Spleen (tissue), 13 donors: ENCODE measurements at places on chromosomes 2 and 18. TPM values are rescaled to one million over a fixed set of nuclear protein-coding genes. Genes with fewer than 3 reads are reported as not detected.
A peak's percentile ranks its signal among the peaks of the same experiment; 100 is the strongest.

DNA sequence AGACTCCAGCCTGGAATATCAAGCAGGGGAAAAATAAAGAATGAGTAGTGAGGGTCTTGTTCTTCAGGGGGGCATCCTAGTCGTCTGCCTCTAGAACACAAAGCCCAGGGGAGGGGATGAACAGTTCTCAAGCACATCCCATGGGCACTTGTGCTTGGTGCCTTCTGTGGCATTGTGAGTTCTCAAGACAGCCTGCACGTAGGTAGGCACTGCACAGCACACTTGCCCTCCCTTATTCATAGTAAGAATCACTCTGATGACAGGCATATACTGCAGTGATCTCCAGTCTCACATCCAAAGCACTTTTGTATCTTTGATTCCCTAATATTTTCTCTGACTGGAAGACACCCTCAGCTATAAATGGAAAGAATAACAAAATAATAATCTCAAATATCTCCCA, 104.7 kb upstream of the CNGA3 start:
- no peaks in the 10 kb centered on the region for H3K27me3 ChIP-seq
- no peak overlapping the region for H3K27ac ChIP-seq
- no peak for DNase-seq
- no peaks in the 10 kb centered on the region for H3K4me1 ChIP-seq
- H3K4me3 ChIP-seq, result no peak overlapping the region

DNA sequence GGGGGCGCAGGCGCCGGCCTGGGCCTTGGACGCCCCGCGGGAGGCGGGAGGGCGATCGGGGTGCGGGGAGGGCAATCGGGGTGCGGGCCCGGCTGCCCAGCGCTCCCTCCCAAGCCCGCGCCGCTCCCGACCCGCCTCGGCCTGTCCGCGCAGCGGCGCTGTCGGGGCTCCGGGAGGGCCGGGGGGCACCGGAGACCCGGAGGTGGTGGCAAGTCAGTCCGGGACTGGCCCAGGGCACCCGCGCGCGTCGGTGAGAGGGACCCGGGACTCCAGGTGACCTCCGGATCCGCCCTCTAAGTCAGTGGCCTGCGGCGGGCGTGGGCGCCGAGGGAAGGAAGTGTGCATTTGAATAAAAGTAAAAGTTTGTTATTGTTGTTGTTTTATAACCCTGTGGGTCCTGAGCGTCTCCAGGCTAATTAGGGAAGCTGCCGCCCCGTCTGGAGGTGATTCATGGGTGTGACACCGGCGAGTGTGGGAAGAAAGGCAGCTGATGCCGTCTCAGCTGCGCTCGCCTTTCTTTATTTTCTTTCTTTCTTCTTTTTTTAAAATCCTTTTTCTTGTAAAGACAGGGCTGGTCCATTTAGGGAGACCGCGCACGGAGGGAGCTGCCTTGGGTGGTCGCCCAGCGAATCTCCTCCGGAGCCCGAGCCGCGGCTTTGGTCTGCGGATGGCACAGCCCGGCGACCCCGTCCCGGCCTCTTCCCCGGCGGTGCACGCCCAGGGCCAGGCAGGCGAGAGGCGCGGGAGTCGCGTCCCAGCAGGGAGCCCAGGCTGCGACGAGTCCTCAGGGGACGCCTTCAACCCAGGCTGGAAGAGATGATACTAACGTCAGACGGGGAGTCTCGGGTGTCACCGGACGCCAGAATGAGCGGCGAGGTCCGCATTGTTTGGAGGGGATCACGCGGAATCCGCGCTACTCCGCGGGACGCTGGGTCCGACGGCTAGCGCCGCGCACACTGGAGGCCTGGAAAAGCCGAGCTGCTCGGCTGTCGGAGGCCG, 627 bp upstream of the CRACDL start:
- H3K4me1 ChIP-seq, result peaks cover 21% of the 10 kb centered on the region
- no peak overlapping the region for H3K27ac ChIP-seq
- no peaks in the 10 kb centered on the region for H3K36me3 ChIP-seq

CPS1 gene
- 2.6 TPM for total RNA-seq

ANKRD30BL gene
- total RNA-seq, result not detected

GRCh38 chr2:8125741-8126711, 555.8 kb upstream of the ID2 start:
- no peak for DNase-seq
- no peak overlapping the region for H3K4me3 ChIP-seq
- no peaks in the 10 kb centered on the region for H3K27me3 ChIP-seq
- H3K36me3 ChIP-seq, result no peaks in the 10 kb centered on the region
- no peak overlapping the region for H3K27ac ChIP-seq
- no peaks in the 10 kb centered on the region for H3K4me1 ChIP-seq

DNA sequence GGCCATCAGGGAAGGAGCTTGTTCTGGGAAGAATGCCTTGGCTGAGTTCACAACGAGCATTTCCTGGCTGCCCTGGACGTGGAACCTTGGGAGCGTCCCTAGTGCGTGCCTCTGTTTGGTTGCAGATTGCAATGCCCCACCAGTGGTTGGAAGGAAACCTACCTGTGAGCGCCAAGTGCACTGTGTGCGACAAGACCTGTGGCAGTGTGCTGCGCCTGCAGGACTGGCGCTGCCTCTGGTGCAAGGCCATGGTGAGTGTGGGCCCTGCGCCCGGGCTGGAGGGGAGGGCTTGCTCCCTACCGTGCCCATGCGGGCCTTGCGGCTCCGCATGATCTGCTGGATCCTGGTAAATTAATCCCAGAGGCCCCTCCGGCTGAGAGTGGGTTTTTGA, 81.9 kb downstream of the DGKD start:
- no peak overlapping the region for H3K27ac ChIP-seq
- peaks cover 22% of the 10 kb centered on the region for H3K4me1 ChIP-seq
- DNase-seq, result peak; percentile 59
- H3K27me3 ChIP-seq, result no peaks in the 10 kb centered on the region
- H3K36me3 ChIP-seq, result peaks cover 71% of the 10 kb centered on the region

- peak; percentile 76 for DNase-seq
- no peak overlapping the region for H3K4me3 ChIP-seq
- no peaks in the 10 kb centered on the region for H3K27me3 ChIP-seq
- H3K27ac ChIP-seq, result no peak overlapping the region
- no peaks in the 10 kb centered on the region for H3K36me3 ChIP-seq
These were observed 127.3 kb downstream of the DNER start for GRCh38 chr2:229586746-229587705.

- no peaks in the 10 kb centered on the region for H3K4me1 ChIP-seq
- H3K27ac ChIP-seq, result no peak overlapping the region
- peak; percentile 60 for DNase-seq
These were observed 110.4 kb downstream of the CYP26B1 start for GRCh38 chr2:72037261-72037666.

GRCh38 chr2:174631009-174631981, 33.7 kb upstream of the WIPF1 start:
- H3K36me3 ChIP-seq, result peaks cover 8% of the 10 kb centered on the region
- H3K27ac ChIP-seq, result peak overlapping the region; percentile 89
- peak overlapping the region; percentile 48 for H3K4me3 ChIP-seq

OR6B2 gene
- not detected for total RNA-seq

- no peaks in the 10 kb centered on the region for H3K4me1 ChIP-seq
- H3K36me3 ChIP-seq, result no peaks in the 10 kb centered on the region
- no peak overlapping the region for H3K27ac ChIP-seq
- H3K4me3 ChIP-seq, result no peak overlapping the region
These were observed 68.2 kb upstream of the NOSTRIN start for GRCh38 chr2:168734199-168734760.

DNA sequence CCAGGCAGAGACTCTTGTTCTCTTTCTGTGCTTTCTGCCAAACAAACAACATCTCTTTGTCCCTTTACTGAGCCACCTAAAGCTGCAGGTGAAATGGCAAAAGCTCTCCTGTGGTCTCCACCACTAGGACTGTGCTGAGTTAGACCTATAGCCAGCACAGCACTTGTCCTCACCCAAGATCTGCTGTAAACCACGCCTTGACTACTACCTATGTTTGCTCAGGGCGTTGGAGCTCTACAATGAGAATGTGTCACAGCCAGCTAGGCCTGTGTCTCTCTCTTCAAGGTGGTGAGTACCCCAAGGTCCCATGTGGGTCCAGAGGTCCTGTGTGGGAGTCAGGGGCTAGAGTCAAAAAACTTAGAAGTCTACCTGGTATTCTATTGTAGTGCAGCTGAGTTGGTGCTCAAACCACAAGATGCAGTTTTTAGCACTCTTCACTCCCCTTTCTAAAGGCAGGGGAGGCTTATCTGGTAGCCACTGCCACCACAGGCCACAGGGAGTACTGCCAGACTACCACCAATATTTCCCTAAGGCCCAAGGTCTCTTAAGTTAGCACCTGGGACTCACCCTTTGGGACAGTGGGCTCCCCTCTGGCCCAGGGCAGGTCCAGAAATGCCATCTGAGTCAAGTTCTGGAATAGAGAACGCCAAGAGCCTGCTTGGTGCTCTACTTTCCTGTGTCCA, 96.8 kb upstream of the RPRM start:
- no peaks in the 10 kb centered on the region for H3K4me1 ChIP-seq
- DNase-seq, result no peak
- H3K27ac ChIP-seq, result no peak overlapping the region
- H3K27me3 ChIP-seq, result no peaks in the 10 kb centered on the region
- H3K4me3 ChIP-seq, result no peak overlapping the region

GRCh38 chr18:62933261-62933887, 218.0 kb downstream of the PHLPP1 start:
- no peak overlapping the region for H3K27ac ChIP-seq
- no peak for DNase-seq
- no peak overlapping the region for H3K4me3 ChIP-seq

DNA sequence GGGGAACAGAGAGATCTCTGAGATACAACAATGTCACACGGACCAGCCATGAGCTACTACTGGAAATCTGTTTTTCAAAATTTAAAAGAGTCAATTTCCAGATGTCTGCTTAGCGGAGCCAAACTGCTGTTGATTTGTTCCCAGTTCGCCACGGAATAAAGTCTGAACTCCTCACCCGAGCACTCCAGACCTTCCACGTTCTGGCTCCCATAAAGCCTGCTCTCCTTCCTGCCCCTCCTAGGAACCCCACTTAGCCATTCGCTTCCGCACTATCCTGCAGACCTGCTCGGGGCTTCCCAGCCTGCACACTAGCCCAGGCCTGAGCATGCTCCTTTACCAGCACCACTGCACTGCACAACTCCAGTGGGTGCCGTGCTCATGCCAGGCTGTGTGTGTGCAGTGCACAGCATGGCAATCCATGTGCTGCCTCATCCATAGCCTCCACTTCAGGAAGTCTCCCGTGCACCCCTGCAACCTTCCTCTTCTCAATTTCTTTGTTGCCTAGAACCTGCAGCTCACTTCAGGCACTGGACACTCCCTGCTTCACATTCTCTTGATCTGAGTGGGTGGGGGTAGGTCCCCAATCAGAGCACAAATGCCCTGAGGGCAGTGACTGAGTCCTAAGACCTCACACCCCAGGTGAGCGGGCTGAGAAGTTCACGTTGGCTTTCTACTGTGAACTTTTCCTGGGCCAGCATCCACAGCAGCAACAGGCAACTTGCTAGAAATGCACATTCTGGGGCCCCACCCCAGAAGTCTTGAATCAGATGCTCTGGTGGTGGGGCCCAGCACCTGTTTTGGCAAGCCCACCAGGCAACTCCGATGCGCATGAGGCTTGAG, 53.7 kb downstream of the ZBTB7C start:
- no peaks in the 10 kb centered on the region for H3K27me3 ChIP-seq
- no peaks in the 10 kb centered on the region for H3K36me3 ChIP-seq
- H3K27ac ChIP-seq, result no peak overlapping the region
- no peaks in the 10 kb centered on the region for H3K4me1 ChIP-seq
- H3K4me3 ChIP-seq, result no peak overlapping the region

DNA sequence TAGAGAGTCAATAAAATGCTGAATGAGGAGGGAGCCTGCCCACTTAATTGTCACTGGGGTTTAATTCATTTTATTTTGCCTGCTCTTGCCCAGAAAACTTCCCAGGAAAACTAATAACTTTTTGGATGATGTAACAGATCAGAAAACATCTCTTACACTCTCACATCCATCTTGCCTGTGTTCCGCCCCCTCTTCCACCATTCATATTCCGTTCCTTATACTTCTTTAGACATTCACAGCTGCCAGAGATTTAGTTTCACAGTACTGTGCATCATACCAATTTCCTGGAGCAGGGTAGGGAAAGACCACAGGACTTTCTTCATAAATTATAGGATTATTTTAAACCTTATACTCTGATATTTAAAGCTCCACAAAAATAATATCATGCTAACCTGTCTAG, 776.1 kb upstream of the SOX11 start:
- H3K27me3 ChIP-seq, result no peaks in the 10 kb centered on the region
- no peak overlapping the region for H3K4me3 ChIP-seq
- H3K36me3 ChIP-seq, result no peaks in the 10 kb centered on the region
- H3K4me1 ChIP-seq, result no peaks in the 10 kb centered on the region

GRCh38 chr2:37037771-37038170, 46.4 kb downstream of the HEATR5B start:
- H3K4me1 ChIP-seq, result no peaks in the 10 kb centered on the region
- DNase-seq, result no peak
- H3K27me3 ChIP-seq, result no peaks in the 10 kb centered on the region
- no peak overlapping the region for H3K27ac ChIP-seq

DNA sequence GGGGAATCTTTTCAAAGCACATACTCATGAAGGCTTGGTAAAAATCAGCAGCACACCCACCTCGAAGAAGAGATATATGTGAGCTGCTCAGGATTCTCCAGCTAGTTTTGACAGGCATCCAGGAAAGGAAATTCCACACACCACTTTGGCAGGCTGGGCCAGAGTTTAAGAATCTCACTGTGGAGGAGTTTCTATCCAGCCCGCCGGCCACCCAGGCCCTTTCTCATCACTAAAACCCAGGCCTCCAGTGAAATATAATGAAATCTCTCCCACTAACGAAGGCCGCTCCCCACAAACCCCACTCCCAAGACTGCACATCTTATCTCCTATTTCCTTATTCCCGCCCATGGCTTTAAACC, 202.0 kb downstream of the GLI2 start:
- H3K27me3 ChIP-seq, result peaks cover 5% of the 10 kb centered on the region
- no peak overlapping the region for H3K4me3 ChIP-seq
- H3K4me1 ChIP-seq, result no peaks in the 10 kb centered on the region
- H3K36me3 ChIP-seq, result no peaks in the 10 kb centered on the region

DNA sequence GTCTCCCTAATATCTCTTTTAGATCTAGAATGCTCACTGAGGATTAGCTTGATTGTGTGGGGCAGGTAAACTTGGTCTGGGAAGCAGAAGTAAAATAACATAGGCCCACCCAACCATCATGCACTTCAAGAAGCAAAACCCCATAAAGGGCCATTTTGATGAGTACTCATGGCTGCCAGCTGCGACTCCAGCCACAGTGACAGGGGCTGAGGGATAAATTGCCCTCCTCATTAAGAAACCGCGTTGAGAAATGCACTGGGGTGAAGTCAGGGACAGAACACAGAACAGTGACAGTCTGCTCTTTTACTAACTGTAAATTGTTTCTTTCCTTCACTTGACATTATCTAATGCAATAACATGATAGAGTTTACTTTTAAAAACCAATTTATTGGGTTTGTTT, 60.2 kb downstream of the RND3 start:
- peaks cover 4% of the 10 kb centered on the region for H3K4me1 ChIP-seq
- H3K27ac ChIP-seq, result no peak overlapping the region
- no peak for DNase-seq
- H3K4me3 ChIP-seq, result no peak overlapping the region
- no peaks in the 10 kb centered on the region for H3K36me3 ChIP-seq
